ENCODE measurements at places on chromosomes 11 and 22. TPM values are rescaled to one million over a fixed set of nuclear protein-coding genes. Genes with fewer than 3 reads are reported as not detected.

DNA sequence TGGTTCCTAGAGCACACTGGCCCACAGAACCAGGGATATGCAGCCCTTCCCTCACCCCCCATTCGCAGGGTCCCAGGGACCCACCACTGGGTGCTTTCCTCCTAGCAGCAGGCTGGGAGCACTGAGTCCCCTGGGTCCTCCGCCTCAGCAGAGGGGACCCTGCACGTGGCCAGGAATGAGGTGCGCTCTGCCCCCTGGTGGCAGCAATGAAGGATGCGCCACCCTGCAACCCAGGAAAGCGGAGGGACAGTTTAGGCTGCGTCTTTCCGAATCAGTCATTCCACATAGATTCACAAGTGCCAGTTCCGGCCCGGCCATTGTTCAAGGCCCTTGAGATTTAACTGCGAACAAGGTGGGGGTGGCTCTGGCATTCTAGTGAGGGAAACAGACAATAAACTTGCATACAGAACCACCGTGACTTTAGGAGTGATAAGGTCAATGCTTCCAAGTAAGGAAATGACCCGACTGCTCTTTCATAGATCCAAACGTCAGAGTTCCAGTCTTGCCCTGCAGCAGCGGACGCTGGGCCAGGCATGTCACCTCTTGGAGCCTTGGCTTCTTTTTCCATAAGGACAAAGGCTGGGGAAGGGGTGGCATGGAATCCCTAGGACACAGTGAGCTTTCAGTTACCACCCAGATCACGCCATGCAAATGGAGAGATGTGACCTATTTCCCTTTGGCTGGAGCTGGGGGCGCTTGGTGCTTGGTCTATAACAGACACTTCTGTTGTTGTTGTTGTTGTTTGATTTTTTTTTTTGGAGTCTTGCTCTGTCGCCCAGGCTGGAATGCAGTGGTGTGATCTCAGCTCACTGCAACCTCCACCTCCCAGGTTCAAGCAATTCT, 7.7 kb downstream of the RIN1 start:
- H3K27ac ChIP-seq = no peak overlapping the region
- peaks cover 18% of the 10 kb centered on the region for H3K36me3 ChIP-seq
- peaks cover 7% of the 10 kb centered on the region for H3K4me1 ChIP-seq
- peak; percentile 74 for DNase-seq

DNA sequence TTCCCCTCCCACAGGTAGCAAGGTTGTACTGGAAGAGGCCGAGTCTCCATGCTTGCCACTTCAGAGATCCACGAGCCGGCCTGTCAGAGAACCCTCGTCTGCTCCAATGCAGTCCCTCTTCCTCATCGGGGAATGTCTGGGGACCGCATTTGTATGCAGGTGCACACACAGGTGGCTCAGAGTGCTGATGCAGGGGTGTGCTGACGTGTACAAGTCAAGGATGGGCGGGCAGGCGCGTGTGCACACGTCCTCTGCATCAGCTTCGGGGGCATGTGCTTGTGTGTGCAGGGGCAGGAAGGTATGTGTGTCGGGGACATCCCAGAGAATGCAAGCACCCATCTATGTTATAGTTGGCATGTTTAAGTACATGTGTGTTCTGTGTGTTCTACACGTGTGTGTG, 49.4 kb downstream of the ELFN2 start:
- no peak overlapping the region for H3K4me3 ChIP-seq
- no peaks in the 10 kb centered on the region for H3K27me3 ChIP-seq
- no peak for DNase-seq
- H3K36me3 ChIP-seq = no peaks in the 10 kb centered on the region
- H3K27ac ChIP-seq = no peak overlapping the region

GRCh38 chr22:50529897-50530579, at the start of gene TYMP:
Gene TYMP, minus strand, starts transcription at chr22:50530012. Its CDS starts 303 bp downstream, at chr22:50529709.
- peak; percentile 91 for DNase-seq
- H3K27me3 ChIP-seq = no peaks in the 10 kb centered on the region
- peaks cover 85% of the 10 kb centered on the region for H3K4me1 ChIP-seq
- H3K36me3 ChIP-seq = peaks cover 16% of the 10 kb centered on the region

DNA sequence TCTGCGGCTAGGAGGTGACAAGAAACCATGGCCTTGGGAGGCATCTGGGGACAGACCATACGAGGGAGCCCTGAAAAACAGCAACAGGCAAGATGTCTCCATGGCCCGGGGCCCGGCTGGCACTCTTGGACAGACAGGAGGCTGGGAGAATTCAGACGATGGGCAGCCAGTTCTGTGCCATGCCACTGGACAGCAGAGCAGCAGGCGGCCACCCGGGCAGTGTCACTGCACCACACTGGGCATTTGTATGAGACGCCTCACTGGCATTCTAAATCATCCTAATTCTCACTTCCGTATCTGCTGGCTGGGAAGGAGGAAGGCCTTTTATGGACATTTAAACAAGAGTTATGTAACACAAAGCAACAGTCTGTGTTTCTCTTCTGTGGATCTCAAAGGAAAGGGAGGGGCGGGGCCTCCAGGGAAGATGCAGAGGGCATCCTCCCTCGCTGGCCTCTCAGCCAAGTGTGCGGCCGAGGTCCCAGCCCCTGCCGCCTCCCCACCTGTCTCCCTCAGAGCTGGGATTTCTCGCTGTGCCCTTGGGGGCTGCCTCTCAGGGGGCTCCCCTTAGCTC, 350.3 kb downstream of the SHANK2 start:
- DNase-seq = peak; percentile 38
- H3K27ac ChIP-seq = no peak overlapping the region
- no peak overlapping the region for H3K4me3 ChIP-seq
- H3K27me3 ChIP-seq = no peaks in the 10 kb centered on the region

The OR8G5 gene
- not detected for polyA plus RNA-seq

The MMP12 gene
- polyA plus RNA-seq = not detected

The DBX1 gene
- polyA plus RNA-seq = not detected

The HOATZ gene
- not detected for polyA plus RNA-seq

The PTPN5 gene
- polyA plus RNA-seq = not detected

All from CD14-positive monocyte (primary cell).